CMK (cell line): ENCODE measurements at places on chromosomes 13 and 19.
A peak's percentile ranks its signal among the peaks of the same experiment; 100 is the strongest.

- peak; percentile 3 for DNase-seq
Measured at GRCh38 chr13:72565893-72566292, 161.5 kb downstream of the MZT1 start.

GRCh38 chr13:37105251-37105714, at the start of gene CSNK1A1L:
Gene CSNK1A1L (minus strand): TSS chr13:37105664. CDS start chr13:37105256, 408 bp downstream.
- no peak for DNase-seq

DNA sequence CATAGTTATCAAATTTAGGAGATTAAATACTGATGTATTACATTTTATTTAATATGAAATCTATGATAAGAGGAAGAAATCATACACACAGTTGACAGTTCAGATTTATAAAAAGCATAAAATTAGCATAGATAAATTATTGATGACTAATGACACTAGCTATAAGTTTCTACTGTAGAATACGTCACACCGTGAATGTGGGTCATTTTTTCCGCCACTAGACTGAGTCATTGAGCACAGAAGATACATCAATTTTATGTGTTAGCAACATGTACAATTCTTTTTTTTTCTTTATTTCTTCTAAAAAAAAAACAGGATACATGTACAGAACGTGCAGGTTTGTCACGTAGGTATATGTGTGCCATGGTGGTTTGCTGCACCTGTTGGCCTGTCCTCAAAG, 22.2 kb downstream of the AP2S1 start:
- no peak for DNase-seq

DNA sequence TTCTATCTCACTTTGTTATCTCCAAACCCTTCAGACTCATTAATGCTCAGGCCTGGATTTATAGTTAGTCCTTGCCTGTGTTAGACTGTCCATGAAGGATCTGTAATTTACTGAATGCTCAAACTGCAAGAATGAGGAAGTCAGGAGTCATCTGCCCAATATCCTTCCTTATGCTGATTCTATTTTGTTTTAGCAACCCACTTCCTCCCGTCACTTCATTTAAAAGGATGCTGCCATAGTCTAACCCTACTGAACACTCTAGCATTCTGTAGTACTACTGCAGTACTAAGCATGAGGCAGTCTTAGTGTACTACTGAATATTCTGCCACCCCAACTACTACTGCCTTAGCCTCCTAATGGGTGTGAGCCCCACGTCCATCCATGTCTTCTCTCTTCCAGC, 1.5 kb downstream of the FCAR start:
- no peak for DNase-seq

DNA sequence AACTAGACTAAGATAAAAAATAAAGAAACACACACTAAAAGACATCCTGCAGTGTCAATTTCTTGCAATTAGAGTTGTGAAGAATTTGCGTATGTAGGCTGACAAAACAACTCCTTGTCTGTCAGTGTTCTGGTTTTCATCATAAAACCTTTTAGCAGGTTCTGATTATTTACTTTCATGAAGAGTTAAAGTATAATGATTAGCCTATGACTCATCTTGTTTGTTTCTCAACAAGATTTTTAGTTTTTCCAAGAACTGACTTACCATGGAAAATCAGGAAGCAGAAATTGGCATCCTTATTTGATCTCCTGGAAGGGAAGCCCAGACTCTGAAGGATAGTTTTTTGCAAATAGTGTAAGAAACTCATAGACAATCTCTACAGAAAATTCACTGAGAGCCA, 848.7 kb upstream of the PCDH9 start:
- no peak for DNase-seq

- no peak for DNase-seq
Measured at GRCh38 chr13:27621116-27621365, 651 bp upstream of the POLR1D start.

GRCh38 chr19:7004313-7004931, 16.8 kb downstream of the MBD3L2B start:
- DNase-seq = no peak

- DNase-seq = no peak
Measured at GRCh38 chr13:33158816-33159215, 126.7 kb downstream of the STARD13 start.

- DNase-seq = no peak
Measured at GRCh38 chr19:18183529-18183928, 9.5 kb upstream of the MPV17L2 start.

GRCh38 chr13:44744880-44745633, 168.9 kb upstream of the TSC22D1 start:
- no peak for DNase-seq

DNA sequence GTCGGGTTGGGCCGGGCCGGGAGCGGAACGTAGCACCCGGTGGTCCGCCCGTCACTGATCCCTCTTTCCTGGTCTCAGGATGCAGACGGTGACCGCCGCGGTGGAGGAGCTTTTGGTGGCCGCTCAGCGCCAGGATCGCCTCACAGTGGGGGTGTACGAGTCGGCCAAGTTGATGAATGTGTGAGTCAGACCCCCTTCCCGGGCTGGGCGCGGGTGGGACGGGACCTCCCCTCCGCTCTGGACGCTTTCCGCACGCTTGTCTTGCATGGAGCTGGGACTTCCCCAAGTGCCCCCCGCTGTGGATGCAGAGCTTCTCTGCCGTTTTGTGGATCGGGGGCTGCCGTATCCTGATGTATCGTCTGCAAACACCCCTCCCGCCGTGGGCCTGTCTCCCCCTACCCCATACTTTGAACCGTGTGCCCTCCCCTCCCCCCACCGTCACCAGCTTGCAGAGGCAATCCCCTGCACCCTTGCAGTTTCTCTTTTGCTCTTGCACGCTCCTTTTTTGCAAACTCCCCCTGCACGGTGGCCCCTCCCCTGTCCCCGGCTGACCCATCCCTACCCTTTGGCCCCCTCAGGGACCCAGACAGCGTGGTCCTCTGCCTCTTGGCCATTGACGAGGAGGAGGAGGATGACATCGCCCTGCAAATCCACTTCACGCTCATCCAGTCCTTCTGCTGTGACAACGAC, 669 bp downstream of the GADD45B start:
- no peak for DNase-seq

GRCh38 chr19:34676697-34677385, at the start of gene SCGB2B2:
Gene SCGB2B2 (minus strand): TSS chr19:34677159. CDS start chr19:34594563, 82,596 bp downstream.
- peak; percentile 67 for DNase-seq

DNA sequence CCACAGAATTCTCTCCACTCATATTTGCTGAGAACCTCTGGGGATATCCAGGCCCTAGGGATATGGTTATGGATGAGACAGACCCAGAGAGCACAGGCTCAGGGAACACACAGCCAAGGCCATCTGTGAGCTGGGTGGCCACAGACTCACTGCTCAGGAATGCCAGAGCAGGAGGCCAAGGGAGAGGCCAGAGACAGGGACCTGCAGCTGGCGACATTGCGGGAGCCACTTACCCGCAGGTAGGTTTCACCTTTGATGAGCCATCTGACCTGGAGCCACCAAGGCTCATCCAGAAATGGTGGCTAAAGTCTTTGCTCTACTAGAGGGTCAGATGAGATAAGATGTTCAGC, 29.4 kb downstream of the CCNE1 start:
- DNase-seq = no peak

GRCh38 chr19:10095622-10095947, 6.9 kb downstream of the ANGPTL6 start:
- DNase-seq = no peak

GRCh38 chr19:7970716-7971448, 27.4 kb upstream of the TIMM44 start:
- no peak for DNase-seq

DNA sequence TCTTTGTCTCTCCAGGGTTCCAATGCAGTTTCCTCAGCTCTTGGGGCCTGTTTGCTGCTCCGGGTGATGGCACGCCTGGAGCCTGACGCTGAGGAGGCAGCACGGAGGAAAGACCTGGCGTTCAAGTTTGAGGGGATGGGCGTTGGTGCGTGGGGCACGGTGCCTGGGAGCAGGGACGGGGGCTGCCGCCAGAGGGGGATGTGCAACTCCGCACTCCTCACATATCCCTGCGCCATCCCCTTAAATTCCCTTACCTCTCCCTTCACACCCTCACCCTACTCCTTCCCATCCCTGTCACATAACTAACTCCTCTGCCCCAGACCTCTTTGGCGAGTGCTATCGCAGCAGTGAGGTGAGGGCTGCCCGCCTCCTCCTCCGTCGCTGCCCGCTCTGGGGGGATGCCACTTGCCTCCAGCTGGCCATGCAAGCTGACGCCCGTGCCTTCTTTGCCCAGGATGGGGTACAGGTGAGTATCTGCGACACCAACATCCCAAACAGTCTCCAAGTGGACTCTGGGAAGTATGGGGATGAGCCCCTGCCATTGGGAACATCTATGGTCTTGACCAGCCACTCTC, 31.1 kb downstream of the TRPM4 start:
- no peak for DNase-seq

DNA sequence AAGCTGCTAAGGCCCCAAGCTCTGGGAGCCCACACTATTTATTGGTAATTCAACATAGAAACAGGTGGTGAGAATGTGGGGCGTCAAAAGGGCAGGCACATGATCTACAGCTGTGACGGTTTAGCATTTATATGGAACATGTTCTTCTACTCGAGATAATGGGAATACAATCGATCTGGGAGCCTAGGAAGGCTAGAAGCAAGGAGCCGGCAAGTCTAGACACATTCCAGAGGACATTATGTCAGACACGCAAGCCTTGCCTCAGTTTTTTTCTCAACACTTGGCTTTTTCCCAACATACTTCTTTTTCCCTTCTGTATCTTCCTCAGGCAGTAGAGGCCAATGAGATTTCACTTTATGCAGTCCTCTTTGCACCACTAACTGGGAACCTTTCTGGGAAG, 315.7 kb upstream of the SLITRK5 start:
- no peak for DNase-seq

- no peak for DNase-seq
Measured at GRCh38 chr19:17687141-17687856, 855 bp downstream of the UNC13A start.

GRCh38 chr13:108056278-108056677, 159.1 kb downstream of the LIG4 start:
- no peak for DNase-seq

DNA sequence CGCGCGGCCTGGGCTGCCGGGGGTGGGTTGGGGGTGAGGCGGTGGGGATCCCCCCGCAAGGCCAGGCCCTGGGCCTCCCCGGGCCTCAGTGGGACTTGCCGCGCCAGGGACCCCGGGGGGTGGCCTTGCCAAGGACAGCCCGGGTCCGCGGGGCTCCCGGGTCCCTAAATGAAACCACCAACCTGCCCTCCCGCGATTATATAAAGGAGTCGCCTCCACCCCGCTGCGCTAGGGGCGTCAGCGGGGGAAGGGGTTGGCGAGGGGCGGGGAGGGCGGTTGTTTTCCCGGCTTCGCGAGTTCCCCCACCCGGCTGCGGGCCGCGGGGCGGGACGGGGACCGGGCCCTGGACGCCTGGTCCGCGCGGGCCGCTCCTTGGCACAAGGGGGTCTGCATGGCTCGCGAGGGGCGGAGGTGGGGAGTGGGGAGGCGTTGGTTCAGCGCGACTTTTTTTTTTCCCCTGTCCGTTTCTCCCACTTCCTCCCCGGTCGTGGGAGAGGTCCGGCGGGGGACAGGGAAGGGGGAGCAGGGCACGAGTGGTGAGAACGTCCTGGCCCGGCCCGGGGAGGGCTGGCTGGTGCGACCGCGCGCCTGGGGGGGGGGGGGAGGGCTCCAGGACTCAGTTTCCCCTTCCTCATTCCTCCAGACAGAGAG, 822 bp upstream of the ZBTB7A start:
- DNase-seq = peak; percentile 53
